ENCODE measurements at places on chromosomes 2 and 18.

- no peak for DNase-seq
Observed at GRCh38 chr2:231627384-231628120, 34.9 kb downstream of the TEX44 start.

- no peak for DNase-seq
Observed at GRCh38 chr2:236521556-236521955, 48.1 kb upstream of the ACKR3 start.

GRCh38 chr2:122206101-122206500, 450.6 kb downstream of the TSN start:
- DNase-seq = no peak

DNA sequence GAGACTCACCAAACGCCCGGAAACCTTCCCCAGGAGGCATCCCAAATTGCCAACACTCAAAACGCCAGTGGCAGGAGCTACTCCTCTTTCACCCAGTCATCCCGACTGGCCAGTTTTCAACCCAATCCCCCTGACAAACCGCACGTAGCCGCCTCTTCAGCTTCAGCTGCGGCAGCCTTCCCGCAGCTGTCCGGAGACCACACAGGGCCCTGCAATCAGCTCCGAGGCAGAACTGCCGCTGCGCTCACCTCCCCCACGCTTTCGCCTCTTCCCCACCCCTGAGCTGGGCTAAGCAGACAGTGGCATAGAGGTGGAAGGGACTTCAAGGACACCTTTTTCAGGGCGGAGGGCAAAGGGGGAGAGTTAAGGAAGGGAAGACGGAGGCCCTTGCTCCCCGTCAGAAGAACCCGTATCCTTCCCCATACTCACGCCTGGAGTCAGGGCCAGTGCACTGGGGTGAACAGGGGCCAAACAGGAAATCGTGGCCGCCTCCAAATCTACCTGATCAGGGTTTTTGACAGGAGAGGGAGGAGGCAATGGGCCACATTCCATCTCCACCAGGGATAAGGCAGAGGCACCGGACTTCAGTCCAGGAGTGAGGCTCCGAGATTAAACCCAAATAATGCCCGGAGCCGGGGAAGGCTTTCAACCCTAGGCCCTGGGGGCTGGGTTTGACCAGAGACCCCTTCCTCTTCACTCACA, 16.9 kb downstream of the CYP26B1 start:
- DNase-seq = no peak

GRCh38 chr18:64852281-64852680, 703.4 kb upstream of the LINC00305 start:
- DNase-seq = no peak

GRCh38 chr18:9048808-9049494, 53.5 kb upstream of the NDUFV2 start:
- no peak for DNase-seq

GRCh38 chr2:172253190-172254052, 150.7 kb upstream of the DLX2 start:
- DNase-seq = peak; percentile 97

DNA sequence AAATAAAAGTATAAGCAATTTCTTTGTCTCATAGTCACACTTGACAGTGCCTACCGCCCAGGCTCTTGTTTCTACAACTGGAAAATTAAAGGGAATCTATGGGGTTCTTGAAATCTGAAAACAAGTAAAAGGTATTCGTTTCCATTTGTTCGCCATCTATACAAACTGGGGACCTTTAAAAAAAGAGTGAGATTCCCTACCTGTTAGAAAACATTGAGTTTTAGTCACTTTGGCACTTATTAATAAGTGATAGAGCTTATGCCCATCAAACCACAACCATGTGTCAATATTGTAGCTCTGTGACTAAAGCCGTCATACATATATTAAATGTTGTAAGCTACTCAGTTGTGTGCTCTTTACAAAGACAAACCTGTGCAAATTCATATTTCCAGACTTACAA, 13.2 kb downstream of the FN1 start:
- DNase-seq = no peak

DNA sequence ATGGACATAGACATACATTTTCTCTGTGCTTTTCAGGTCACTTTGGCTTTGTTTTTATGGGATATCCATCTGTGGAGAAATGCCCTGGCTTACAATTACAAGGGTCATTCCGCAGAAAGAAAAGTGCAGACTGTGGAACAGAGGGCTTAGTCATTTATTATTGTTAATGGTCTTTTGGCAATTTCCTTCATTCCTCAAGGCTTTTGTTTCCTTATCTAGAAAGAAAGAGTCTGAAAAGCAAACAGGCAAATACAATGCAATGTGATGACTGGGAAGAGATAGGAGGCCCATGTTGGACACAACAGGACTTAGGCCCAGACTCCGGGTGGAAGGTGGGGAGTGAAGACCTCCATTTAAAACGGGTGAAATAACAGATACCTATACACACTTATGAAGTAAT, 129.5 kb upstream of the CAVIN2 start:
- DNase-seq = no peak
